ENCODE measurements at places on chromosomes 12 and 14.

- no peak for DNase-seq
These were observed 411.9 kb downstream of the NELL2 start for GRCh38 chr12:44464180-44464579.

- DNase-seq: no peak
These were observed 6.0 kb upstream of the ASB2 start for GRCh38 chr14:93982230-93983007.

GRCh38 chr12:31369712-31370521, 44.0 kb upstream of the SINHCAF start:
- no peak for DNase-seq

DNA sequence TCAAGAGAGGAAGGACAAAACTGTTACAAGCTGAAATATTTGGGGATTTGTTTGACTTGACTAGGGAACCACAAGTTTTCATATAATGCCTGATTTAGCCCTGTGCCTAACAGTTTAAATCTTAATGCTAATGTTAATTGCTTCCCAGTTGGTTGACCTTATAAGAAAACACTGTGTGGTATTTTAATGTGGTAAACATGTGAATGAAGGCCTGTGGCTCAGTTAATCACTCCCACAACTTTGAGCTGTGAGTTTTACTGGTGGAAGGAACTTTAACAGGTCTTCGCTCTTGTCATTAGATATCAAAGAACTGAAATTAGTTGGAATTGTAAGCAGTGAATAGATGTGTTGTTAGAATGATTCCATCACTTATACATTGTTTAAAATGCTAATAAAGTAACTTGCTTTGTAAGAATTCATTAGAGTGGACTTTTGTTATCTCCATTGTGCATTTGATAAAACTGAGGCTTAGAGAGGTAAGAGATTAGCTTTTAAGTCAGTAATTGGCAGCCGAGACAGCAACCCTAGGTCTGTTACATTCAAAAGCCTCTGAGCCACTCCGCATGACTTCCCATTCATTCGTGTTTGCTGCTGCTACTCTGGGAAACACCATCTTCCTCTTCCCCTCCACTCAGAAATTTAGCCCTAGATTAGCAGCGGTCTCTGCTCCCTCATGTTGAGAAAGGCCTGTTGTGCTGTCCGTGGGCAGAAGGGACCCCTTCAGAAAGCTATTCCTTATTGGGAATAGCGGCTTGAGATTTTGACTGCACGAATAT, 1.0 kb upstream of the TBK1 start:
- DNase-seq: no peak

DNA sequence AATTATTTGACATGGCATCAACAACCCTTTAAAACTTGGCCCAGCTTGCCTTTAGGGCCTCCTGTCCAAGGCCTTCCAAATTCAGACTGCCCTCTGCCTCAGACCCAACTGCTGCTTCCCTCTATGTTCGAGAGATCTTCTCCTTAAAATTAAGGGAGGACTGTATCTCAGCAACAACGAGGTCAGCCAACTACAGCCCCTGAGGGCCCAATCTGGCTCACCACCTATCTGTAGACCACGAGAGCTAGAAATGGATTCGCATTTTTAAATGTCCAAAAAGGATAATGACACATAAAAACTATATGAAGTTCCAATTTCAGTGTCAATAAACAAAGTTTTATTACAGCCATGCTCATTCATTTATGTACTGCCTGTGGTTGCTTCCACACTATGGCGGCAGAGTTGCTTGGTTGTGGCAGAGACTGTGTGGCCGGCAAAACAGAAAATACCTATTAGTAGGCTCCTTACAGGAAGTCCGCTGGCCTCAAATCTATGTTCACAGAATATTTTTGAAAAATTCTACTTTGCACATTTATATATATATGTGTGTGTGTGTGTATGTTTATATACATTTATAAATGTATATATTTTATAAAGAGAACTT, 1026.9 kb downstream of the BCL11B start:
- DNase-seq: no peak

DNA sequence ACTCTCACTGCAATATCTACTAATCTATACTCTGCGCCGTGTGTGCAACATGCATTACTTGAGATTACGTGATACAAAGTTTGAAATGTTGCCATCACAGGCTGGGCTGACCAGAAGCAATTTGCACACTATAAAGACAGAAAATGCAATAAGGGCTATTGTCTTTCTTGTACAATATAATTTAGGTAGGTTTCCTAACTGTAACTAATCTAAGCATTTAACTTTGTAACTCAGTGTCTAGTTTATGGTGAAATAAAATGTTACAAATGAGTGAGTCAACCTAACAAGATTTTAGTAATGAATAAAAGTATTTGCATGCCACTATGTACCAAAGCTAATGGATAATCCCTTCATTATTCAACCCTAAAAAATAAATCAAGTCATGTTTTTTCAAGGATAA, 57.8 kb downstream of the LRP6 start:
- DNase-seq: no peak

Data from stimulated activated CD4-positive, alpha-beta T cell treated with anti-CD3 and anti-CD28 coated beads, Interleukin-1b, Interleukin-23, amount 100 ng/mL, for 1 hour (primary cell).